ENCODE measurements at places on chromosomes 2 and 18.

DNA sequence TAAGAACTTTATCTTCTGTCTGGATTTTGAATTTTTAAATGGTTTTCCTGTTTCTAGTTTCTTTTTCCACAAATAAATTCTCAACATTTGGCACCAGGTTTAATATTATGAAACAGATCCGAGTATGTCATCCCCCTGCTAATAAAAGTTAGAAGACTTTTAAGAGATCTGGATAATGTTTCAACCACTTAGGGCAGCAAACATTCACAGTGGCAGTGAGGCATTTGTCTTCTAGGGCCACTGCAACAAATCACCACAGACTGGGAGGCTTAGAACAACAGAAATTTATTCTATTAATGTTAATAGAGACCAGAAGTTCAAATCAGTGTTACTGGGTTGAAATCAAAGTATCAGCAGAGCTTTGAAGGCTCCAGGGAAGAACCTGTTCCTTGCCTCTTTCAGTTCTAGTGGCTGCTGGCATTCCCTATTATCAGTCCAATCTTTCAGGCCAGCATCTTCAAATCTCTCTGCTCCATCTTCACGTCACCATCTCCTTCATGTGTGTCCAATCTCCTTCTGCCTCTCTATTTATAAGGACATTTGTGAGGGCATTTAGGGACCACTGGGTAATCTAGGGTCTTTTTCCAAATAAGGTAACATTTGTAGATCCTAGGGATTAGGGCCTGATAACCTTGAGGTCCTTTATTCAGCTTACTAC lies 23.4 kb downstream of the ACSL3 start:
- no peak for DNase-seq

DNA sequence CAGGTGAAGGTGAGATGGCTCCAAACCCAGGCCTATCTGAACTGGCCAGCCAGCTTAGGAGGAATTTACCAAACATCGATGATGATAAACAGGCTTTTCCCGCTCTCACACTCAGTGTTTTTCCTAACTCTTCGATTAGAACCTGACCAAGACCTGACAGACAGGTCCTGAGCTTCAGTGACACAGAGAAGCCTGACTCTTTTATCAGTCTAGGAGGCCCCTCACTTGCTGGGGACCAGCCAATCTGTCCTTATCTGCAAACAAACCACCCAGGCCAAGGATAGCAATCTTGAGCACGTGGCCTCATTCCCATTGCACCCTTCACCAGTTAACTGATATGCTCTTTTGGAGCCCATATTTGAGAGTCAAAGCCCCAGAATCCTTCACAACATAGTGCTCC lies 1.9 kb upstream of the ITSN2 start:
- no peak for DNase-seq

GRCh38 chr2:54808661-54809060 lies 85.2 kb downstream of the EML6 start:
- no peak for DNase-seq

DNA sequence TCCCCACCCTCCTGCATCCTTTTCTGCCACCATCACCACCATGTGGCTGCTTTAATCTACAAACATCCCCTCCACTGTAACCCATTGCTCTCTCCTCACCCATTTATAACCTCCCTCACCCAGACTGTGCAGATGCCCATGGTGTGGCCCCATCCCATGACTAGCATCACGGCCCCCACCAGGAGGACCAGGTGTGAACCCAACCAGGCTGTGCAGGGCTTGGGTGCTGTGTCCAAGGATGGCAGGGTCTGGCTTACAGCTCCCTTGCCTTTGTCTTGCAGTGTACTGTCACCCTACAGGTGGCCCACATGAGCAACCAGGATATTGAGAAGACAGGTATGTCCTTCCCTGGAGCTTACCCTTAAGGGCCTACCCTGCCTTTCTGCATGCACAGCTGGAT lies 6.8 kb downstream of the FER1L5 start:
- DNase-seq: no peak

- DNase-seq: no peak
These were observed 81.6 kb downstream of the EPB41L3 start for GRCh38 chr18:5462227-5462626.

- no peak for DNase-seq
These were observed 127.0 kb upstream of the BCL2L11 start for GRCh38 chr2:110993557-110994231.

DNA sequence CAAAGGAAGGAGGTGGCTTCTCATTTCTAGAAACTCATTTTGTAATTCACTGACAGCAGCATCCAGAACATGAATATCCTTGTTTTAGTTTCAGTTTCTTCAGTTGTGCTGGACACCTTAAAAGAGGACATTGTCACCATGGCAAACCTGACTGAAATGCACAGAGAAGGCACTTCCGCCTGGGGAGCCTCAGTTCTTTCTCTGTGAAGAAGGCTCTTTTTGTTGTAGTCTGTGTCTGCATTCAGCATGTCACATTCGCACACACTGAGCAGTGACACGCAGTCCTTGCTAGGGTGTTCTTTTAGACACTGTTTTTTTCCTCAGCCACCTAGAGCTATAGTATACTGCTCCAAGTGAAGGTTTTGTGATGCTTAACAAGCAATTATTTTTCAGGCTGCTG lies 9.5 kb upstream of the RPRM start:
- no peak for DNase-seq

- DNase-seq: no peak
These were observed 17.4 kb upstream of the IHH start for GRCh38 chr2:219078126-219078525.

DNA sequence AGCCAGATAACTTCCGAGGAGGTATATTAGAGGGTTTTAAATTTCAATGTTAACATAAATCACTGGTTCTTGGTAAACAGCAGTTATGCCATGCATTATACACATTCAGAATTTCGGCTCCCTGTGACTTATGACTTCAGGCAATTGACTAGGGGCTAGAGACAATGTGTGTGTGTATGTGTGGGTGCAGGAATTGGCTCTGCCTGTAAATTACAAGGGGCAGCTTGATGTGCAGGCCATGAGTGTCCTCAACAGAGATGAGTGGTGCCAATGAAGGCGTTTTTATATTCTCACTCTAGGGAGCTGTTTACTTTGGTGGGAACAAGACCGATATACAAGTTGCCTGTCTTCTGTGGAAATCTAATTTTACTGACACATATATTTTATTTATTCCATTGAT lies 161.6 kb downstream of the CSRNP3 start:
- DNase-seq: no peak

DNA sequence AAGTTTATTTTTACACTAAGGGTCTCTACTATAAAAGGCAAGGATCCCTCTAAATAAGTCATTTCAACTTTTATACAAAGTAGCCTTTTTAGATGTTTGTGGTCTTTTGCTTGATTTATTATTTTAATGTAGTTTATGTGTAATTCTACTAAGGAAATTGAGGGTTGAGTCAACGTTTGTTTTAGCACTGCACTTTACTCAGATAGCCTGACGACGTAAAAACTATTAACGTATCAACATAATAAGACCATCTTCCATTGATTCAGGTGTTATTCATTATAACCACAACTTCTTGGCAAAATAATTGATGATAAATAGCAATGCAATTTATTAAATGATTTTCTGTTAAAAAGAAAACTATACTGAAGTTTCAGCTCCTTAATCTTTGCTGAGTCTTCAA lies 1103.6 kb upstream of the ACVR2A start:
- no peak for DNase-seq

GRCh38 chr2:219073413-219074129 lies 12.8 kb upstream of the IHH start:
- no peak for DNase-seq

DNA sequence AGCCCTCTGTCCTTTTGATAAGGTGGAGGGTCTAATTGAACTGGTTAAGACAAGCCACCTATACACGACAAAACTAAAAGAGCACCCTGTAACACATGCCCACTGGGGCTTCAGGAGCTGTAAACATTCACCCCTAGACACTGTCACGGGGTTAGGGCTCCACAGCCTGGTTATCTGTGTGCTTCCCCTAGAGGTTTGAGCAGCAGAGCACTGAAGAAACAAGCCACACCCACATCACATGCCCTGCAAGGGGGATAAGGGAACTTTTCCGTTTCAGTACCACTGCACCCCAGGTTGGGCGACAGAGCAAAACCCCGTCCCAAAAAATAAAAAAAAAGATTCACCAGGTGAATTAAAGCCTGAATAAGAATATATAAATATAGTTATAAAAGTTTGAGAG lies 913.7 kb upstream of the ACVR2A start:
- no peak for DNase-seq

DNA sequence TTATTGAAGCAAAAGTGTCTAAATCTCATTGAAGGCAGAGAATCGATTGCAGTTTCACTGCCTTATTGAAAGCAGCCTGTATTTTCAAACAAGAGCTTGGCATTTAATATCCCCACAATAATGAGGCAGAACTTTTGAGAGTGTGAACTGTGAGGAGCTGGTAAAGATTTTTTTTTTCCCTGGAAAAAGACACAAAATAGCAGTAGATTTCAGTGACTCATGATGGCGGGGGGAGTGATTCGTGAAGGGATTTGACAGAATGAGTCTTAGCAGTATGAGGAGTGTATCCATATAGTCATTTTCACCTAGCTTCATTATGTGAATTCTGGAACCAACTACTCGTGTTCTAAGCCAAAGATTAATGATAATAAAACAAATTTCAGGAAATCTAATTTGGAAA lies 242.9 kb downstream of the ARL6IP6 start:
- no peak for DNase-seq

DNA sequence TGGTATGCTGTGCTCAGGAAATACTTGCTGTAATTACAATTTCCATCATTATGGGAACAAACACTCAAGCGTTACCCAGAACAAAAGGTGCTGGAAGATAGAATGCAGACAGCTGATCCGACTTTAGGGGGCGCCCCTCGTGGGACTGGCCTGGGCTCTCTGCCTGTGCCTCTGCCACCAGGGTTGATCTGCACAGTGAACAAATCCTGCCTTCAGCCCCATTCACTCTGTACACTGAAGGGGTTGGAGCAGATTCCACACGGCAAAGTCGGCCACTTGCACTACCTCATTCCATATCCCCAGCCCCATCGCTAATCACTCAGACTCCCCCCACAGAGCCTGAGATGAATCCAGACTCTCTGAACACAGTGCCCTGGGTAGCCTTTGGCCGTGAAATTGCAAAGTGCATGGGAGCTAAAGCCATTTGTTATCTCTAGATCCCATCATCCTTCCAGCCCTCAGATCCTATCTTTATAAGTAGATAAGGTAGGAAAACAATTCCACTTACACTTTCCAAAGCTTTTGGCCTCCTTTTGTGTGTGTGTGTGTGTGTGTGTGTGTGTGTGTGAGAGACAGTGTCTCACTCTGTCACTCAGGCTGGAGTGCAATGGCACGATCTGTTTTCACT lies 69.3 kb downstream of the INPP5D start:
- no peak for DNase-seq

DNA sequence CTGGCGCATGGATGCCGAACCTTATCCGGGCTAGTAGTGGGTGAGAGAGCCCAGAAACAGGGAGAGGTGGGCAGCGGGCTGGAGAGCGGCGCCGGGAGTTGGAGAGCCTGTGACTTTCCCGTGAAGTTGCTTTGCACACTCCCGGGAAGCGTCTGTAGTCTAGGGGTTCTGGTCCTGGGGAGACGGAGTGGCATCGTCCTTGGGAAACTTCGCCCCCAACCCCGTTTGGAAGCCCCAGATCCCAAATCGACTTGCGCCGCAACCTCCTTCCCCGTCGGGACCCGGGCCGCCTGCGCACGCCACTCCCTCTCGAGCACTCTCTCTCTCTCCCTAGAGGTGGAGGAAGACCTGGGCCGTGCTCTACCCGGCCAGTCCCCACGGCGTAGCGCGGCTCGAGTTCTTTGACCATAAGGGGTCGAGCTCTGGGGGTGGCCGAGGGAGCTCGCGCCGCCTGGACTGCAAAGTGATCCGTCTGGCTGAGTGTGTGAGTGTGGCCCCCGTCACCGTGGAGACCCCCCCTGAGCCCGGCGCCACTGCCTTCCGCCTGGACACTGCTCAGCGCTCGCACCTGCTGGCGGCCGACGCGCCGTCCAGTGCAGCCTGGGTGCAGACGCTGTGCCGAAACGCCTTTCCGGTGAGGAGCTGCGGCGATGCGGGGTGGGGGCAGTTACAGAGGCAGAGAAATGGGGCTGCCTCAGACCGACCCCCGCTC lies 456 bp downstream of the DOK1 start:
- no peak for DNase-seq

DNA sequence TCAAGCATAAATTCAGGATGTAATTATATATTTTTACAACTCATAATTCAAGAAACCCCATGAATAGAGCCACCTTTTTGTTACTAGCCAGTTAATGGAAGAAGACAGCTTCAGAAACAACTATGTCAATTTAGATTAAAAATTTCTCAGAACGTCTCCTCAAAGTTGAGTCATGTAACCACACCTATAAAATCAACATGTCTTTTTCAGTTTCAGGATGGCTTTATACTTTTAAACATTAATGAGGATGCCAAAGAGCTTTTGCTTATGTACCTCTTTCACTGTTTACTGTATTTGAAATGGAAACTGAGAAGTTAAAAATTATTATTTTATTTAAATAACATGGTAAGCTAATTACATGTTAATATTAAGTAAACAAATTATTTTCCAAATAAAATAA lies 280.1 kb downstream of the PTH2R start:
- no peak for DNase-seq

- no peak for DNase-seq
These were observed 338.3 kb downstream of the MYCN start for GRCh38 chr2:16278421-16279200.

DNA sequence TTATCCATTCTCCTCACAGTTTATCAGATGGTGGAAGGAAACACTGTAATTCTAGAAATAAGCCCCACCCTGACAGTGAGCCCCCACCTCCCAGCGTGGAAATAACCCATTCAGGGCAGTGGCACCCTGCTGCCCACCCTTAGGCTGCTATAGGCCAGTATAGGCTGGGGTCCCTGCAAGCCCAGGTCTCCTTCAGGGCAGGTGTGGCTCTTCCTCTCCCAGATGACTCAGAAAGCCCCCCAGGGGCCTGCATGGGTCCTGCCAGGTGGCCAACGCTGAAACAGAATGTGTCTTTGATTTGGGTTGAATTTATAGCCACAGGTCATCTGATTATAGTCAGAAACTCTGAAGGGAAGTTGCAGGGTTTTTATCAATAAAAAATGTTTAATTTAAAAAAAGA lies 136.4 kb downstream of the SH3RF3 start:
- no peak for DNase-seq

GRCh38 chr2:231364961-231365810 lies 30.3 kb upstream of the B3GNT7 start:
- no peak for DNase-seq

- no peak for DNase-seq
These were observed 5.7 kb upstream of the GCFC2 start for GRCh38 chr2:75716406-75716805.

GRCh38 chr2:25454824-25455611 lies 113.3 kb upstream of the DNMT3A start:
- no peak for DNase-seq

- no peak for DNase-seq
These were observed 18.0 kb downstream of the PTMA start for GRCh38 chr2:231726276-231726675.

DNA sequence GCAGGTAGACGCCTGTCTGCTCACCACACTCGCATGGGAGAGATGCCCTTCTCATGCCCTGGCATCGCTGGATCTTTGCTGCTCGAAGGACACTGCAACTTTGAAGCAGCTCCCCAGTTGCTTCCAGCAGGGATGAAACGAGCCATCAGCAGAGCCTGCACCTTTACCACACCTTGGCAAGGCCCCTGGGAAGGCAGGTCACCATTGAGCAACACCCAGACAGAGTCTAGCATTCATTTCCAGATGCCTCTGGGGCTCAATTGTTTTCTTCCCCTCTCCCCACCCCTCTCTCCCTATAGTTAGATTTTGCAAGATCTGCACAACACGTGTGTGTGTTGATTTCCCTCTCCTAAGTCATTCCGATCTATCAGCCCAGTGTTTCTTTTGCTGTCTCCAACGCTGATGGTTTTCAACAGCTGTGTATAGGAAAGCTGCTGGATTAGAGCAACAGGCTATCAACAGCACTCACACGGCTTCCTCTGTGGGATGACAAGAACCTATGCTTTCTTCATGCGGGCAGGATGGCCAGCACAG lies 25.6 kb upstream of the INHBB start:
- DNase-seq: no peak

Measured in activated T-helper 9 cell treated with anti-CD3 and anti-CD28 coated beads, Interleukin-2, amount 50 U/mL, for 16 hours (primary cell).